Thoracic aorta (tissue), 2 donors: ENCODE measurements at places on chromosomes 1 and 21. TPM values are rescaled to one million over a fixed set of nuclear protein-coding genes. Genes with fewer than 3 reads are reported as not detected.

DNA sequence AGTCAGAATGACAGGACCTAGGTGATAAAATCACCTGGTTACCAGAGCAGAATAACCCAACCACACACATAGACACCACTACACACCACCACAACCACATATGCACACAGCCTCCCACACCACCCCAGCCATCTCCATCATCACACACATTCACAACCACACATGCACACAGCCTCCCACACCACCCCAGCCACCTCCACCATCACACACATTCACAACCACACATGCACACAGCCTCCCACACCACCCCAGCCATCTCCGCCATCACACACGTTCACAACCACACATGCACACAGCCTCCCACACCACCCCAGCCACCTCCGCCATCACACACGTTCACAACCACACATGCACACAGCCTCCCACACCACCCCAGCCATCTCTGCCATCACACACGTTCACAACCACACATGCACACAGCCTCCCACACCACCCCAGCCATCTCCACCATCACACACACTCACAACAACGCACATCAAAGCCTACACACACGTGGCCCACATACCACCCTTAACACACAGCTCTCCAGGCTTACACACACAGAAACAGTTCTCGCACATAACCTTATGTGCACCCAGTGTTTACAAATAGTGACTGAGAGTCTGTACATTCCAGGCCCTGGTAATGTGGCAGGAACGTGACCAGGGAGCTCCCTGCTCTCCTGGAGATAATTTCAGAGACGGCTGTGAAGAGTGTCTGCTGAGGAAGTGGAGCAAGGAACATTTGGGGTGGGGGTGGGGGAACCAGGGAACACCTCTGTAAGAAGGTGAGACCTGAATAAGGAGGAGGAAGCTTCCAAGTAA lies 3.3 kb upstream of the GJB3 start:
- no peaks in the 10 kb centered on the region for H3K36me3 ChIP-seq
- DNase-seq: no peak
- H3K4me3 ChIP-seq: no peak overlapping the region
- no peaks in the 10 kb centered on the region for H3K27me3 ChIP-seq
- H3K27ac ChIP-seq: no peak overlapping the region
- H3K4me1 ChIP-seq: peaks cover 15% of the 10 kb centered on the region

WDR77 gene
- 40.6 TPM for total RNA-seq

DNA sequence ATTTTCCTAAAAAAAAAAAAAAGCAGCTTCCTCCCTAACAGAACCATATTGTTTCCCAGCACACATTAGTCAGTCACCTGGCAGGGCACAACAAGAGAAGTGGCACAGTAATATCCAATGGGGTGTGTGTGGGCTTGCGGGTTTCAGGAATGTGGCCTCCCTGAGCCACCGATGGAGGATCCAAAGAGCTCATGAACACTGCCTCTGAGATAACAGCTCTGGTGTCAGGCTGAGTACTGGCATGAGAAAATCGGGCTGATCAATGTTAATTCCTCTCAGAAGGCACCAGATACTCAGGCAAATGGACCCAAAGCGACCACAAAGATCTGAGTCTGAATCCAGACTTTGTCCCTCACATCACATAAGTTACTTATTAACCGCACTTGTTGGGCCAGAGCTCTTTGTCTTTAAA lies 2.2 kb upstream of the LYPD8 start:
- no peak for DNase-seq
- no peaks in the 10 kb centered on the region for H3K4me1 ChIP-seq
- no peaks in the 10 kb centered on the region for H3K36me3 ChIP-seq
- no peak overlapping the region for H3K4me3 ChIP-seq
- H3K27ac ChIP-seq: no peak overlapping the region

SAMD11 gene
- total RNA-seq: 10.2 TPM

GRCh38 chr21:18529254-18529653 lies 125.7 kb upstream of the TMPRSS15 start:
- no peak for DNase-seq
- H3K36me3 ChIP-seq: no peaks in the 10 kb centered on the region
- peaks cover 4% of the 10 kb centered on the region for H3K4me1 ChIP-seq
- no peaks in the 10 kb centered on the region for H3K27me3 ChIP-seq

- no peak for DNase-seq
- H3K27ac ChIP-seq: peak overlapping the region; percentile 18
- H3K4me1 ChIP-seq: peaks cover 29% of the 10 kb centered on the region
- H3K4me3 ChIP-seq: no peak overlapping the region
- H3K27me3 ChIP-seq: no peaks in the 10 kb centered on the region
These were observed 211.0 kb upstream of the RAB4A start for GRCh38 chr1:229059671-229060539.

DNA sequence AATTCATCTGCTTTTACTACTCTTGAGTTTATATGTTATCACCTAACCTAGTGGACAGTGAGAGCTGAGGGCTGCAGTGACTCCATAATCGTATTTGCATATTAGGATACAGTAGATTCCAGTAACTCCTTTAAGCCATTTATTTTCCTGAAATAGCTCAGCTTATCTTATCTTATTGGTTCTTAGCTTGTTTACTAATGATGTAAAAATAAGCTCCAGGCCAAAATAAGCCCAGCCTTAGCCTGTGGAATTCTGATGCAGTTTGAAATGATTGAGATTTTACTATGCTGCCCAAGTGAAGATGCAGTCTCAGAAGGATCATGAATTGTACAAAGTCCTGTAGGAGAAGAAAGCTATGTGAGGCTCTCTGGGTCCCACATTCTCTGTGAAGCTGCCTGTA lies 18.1 kb downstream of the ATP1A1 start:
- no peaks in the 10 kb centered on the region for H3K27me3 ChIP-seq
- no peak overlapping the region for H3K27ac ChIP-seq
- H3K4me1 ChIP-seq: no peaks in the 10 kb centered on the region

GRCh38 chr1:75723989-75724471 lies 479 bp upstream of the ACADM start:
- peak overlapping the region; percentile 89 for H3K4me3 ChIP-seq
- no peaks in the 10 kb centered on the region for H3K27me3 ChIP-seq
- peaks cover 13% of the 10 kb centered on the region for H3K4me1 ChIP-seq
- DNase-seq: peak; percentile 34

DNA sequence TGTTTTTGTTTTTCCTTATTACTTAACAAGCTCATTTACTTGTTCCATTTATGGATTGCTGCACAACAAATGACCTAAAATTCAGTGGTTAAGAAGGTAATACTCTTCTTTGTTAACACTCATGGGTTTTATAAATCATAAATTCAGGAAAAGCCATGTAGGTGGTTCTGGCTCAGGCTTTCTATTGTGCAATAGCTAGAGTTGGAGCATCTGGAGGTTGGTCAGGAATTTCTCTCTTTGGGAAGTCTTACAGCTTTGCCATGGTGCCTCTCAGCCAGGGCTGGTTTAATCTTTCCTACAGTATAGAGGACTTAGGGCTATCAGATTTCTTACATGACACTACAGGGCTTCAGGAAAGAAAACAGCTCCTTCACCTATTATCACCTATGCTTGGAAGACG lies 1677.1 kb downstream of the KCNT2 start:
- no peaks in the 10 kb centered on the region for H3K36me3 ChIP-seq
- H3K27ac ChIP-seq: no peak overlapping the region
- no peaks in the 10 kb centered on the region for H3K4me1 ChIP-seq
- no peak for DNase-seq

DNA sequence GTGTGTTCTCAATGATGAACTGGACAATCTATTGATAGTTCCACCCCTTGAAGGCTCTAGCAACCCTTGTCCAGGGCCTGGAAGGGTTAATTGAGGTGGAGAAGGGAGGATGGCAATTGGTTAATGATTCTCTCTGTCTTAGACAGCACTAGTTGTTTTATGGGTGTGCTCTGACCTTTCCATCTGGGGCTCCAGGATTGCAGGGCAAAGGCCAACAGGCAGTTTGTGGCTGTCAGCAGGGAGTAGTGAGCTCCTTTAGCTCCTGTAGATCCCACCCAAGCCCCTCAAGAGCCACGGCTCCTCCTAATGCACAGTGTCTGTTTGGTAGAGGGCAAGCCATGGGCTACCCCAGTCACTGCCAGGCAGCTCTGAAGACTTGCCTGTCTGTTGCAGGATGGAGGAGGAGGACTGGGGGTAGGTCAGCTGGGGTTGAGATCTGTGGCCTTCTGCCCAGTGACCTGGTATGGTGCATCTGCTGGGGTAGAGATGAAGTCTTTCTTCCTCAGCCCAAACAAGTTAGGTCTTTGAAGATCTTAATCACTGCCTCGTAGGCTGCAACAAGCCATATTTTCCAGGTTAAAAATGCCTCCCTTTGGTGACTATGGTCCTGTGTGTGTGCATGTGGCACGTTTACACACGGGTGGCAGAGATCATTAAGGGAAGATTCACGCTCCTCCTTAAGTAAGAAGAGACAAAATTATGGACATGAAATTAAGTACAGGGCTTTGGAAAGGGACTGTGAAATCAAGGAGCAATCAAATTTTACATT lies 7.7 kb downstream of the MROH7 start:
- no peak overlapping the region for H3K4me3 ChIP-seq
- no peaks in the 10 kb centered on the region for H3K36me3 ChIP-seq
- H3K27ac ChIP-seq: no peak overlapping the region
- H3K27me3 ChIP-seq: no peaks in the 10 kb centered on the region

NPR1 gene
- 279 TPM for total RNA-seq

DNA sequence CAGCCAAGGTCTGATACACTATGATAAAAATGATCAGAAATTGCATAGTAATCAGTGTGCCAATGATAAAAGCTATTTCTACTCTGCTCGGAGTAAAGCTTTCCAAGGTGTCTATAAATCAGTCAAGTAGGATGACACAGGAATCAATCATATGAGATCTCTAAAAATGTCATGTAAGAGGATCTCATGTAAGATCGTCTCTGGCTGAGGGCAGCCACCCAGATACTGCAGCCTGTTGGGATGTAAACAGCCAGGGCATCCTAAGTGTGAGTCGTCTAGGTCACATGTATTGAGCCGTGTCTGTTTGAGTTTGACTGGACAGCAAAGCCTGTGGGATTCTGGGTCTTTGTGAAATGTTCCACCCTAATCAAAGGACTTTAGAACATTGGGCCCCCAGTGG lies 2.8 kb upstream of the TEX35 start:
- no peak overlapping the region for H3K27ac ChIP-seq
- no peaks in the 10 kb centered on the region for H3K27me3 ChIP-seq
- no peak overlapping the region for H3K4me3 ChIP-seq
- no peak for DNase-seq
- no peaks in the 10 kb centered on the region for H3K36me3 ChIP-seq

SIK1 gene
- total RNA-seq: 6.3 TPM

DNA sequence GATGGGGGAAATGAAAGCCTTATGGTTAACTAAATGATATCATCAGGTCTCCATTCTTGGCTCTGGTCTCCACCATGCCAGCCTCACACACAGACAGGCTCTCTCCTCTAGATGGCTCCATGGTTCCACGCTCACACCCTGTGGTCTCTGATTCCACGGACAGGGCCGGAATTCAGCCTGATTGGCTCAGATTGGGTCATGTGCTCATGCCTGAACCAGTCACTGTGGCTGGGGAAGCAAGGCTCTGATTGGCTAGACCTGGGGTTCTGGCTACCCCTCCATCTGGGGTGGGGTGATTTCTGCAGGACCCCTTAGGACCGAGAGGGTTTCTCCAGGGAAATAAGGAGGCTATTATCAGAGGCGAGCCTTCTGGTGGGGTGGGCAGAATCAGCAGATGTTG lies 277.0 kb downstream of the PTPRU start:
- no peaks in the 10 kb centered on the region for H3K4me1 ChIP-seq
- no peaks in the 10 kb centered on the region for H3K36me3 ChIP-seq
- H3K4me3 ChIP-seq: no peak overlapping the region
- DNase-seq: no peak
- no peak overlapping the region for H3K27ac ChIP-seq

ETV3L gene
- total RNA-seq: not detected

DNA sequence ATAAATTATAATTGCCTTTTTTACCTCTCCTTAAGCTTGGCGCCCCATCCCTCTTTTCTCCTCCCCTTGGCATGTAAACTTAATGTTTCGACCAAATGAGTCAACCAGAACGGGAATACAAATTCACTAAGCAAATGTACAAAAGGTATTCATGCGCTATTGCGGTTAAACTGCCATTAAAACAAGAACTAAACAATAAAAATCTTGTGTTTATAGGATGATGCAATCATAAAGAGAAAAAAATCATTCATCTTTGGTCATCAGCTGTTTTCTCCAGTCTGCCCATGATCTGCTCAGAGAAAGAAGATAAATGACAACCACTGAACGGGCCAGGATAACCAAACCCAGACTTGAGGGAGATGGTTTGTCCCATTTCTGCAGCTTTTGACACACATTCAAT lies 534.2 kb upstream of the PLXNA2 start:
- no peaks in the 10 kb centered on the region for H3K4me1 ChIP-seq
- no peak overlapping the region for H3K4me3 ChIP-seq
- no peaks in the 10 kb centered on the region for H3K27me3 ChIP-seq
- no peaks in the 10 kb centered on the region for H3K36me3 ChIP-seq

DNA sequence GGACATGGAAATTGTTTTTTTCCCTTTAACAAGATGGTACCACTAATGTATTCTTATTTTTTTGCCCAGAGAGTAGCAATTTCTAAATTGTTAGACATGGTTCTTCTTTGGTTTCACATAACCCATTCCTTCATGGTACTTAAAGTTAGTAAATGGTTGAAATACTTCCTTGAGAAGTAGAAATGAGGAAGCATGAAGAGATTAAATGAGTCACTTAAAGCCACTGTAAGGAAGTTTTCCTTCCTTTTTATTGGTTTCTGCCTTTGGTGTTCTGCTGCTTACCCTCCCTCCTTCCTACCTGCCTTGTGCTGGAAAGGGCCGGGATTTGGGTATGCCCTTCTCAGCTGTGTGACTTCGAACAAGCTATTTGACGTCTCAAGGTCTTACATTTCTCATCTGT lies 101.0 kb downstream of the KIF26B start:
- no peaks in the 10 kb centered on the region for H3K4me1 ChIP-seq
- H3K4me3 ChIP-seq: no peak overlapping the region
- DNase-seq: no peak
- no peaks in the 10 kb centered on the region for H3K36me3 ChIP-seq

FAM163A gene
- not detected for total RNA-seq

AVPR1B gene
- not detected for total RNA-seq

MEX3A gene
- 0.42 TPM for total RNA-seq

GRCh38 chr1:62841587-62842169 lies 57.7 kb downstream of the ATG4C start:
- no peak for DNase-seq
- H3K4me1 ChIP-seq: no peaks in the 10 kb centered on the region
- no peak overlapping the region for H3K4me3 ChIP-seq
- H3K27ac ChIP-seq: no peak overlapping the region

- H3K27me3 ChIP-seq: no peaks in the 10 kb centered on the region
- no peak overlapping the region for H3K4me3 ChIP-seq
- no peak overlapping the region for H3K27ac ChIP-seq
These were observed 45.7 kb downstream of the PSMG1 start for GRCh38 chr21:39137248-39138178.

PRAMEF26 gene
- total RNA-seq: not detected
